Germinal center (tissue), 1 donor: ENCODE measurements at places on chromosomes 4 and X.

- DNase-seq = no peak
Measured at GRCh38 chr4:16731776-16732380, 166.6 kb downstream of the LDB2 start.

GRCh38 chr4:48058617-48059530 lies 42.3 kb downstream of the NIPAL1 start:
- DNase-seq = no peak

- no peak for DNase-seq
Measured at GRCh38 chrX:72027024-72027913, 104.4 kb downstream of the RTL5 start.

GRCh38 chr4:83335701-83336100 lies 1.1 kb upstream of the HPSE start:
- no peak for DNase-seq

GRCh38 chrX:139844163-139844562 lies 88.7 kb downstream of the ATP11C start:
- DNase-seq = peak; percentile 17

- no peak for DNase-seq
Measured at GRCh38 chr4:165506849-165507248, 128.0 kb downstream of the CPE start.

- no peak for DNase-seq
Measured at GRCh38 chr4:105634402-105635080, 73.9 kb downstream of the INTS12 start.

GRCh38 chr4:11427121-11427996 lies 1.3 kb downstream of the HS3ST1 start:
- DNase-seq = no peak

- no peak for DNase-seq
Measured at GRCh38 chrX:150058728-150059127, 120.4 kb upstream of the EOLA2 start.

DNA sequence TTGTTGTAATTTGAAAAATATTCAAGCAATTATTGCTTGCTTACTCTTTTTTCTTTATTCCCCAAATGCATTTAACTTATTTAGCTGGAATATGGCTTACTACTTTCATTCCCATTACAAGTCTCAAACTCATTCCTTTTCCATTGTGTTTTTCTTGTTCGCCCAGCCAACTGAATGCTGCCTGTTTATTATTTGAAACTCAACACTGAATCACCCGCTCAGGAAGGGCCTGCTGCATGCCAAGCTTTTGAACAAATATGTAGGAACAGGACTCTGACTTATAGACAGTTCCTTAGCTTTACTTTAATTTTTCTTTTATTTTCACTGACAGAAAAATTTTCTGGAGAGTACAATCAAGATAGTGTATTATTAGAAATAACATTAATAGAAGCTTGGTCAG lies 12.9 kb downstream of the PCDH18 start:
- no peak for DNase-seq

DNA sequence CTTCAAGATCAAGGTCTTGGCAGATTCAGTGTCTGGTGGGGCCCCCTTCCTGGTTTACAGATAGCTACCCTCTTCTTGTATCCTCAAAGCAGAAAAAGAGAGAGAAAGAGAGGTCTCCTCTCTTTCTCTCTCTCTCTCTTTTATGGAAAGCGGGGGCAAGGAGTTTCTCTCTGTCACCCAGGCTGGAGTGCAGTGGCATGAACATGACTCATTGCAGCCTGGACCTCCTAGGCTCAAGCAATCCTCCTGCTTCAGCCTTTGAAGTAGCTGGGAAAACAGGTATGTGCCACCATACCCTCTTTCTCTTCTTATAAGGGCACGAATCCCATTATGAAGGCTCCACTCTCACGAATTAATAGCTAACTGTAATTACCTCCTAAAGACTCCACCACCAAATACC lies 20.2 kb downstream of the RAB9B start:
- no peak for DNase-seq

DNA sequence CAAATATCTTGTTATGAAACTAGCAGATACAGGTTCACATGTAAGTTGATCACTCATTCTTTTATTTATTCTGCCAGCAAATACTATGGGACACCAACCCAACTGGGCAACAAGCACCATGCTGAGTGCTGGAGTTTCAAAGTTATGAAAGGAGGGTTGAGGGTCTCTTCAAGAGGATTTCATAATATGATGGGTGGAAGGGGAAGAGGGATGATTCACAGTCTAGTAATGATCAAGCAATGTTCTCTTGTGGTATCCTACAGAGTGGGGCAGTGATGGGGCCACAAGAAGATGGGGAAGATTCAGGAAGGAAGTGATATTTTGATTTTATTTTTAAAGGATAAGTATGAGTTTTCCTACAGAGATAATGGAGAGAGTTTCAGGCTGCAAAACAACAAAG lies 46.2 kb upstream of the TXK start:
- DNase-seq = no peak

DNA sequence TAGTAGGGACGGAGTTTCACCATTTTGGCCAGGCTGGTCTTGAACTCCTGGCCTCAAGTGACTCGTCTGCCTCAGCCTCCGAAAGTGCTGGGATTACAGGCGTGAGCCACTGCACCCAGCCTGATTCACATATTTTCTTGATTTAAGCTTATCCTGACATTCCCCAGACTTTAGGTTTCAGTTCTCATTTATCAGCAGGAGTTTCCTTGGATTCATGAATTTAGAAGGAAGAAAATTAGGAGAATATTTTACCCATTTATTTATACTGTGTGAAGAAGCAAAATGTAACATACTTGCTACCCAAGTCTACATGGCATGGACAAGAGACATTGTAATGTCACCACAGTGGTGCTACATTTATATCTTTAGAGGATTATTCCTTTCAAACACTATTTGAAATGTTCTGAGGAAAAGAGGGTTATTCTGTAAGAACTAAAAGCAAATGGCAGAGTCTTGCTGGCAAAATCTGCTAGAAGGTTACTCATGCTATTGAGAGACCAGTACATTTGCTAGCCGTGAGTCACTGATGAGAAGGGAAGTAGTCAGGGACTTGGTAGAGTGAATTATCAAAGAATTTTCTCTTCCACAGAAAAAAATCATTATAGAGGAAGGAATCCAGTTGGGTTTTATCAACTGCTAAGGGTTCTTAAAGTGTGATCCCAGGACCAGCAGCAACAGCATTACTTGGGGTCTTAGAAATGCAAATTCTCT lies 26.1 kb upstream of the CFAP299 start:
- DNase-seq = no peak
